Activated T-cell treated with anti-CD3 and anti-CD28 coated beads, Interleukin-2, amount 50 U/mL, for 48 hours (primary cell): ENCODE measurements at places on chromosomes 6 and 20.
A peak's percentile ranks its signal among the peaks of the same experiment; 100 is the strongest.

DNA sequence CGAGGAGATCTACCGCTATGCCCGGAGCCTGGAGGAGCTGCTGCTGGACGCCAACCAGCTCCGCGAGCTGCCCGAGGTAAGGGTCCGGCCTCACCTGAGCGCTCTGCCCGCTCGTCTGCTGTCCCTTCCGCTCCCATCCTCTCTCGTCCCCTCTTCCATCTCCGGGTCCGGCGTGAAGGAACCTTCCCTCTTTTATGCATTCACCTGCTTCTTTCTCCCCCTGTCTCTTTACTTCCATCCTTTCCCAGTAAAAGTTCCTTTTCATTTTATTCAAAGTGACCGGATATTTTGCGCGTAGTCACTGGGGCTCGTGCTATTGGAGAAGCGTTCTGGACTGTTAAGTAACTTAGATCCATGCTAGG lies 516 bp downstream of the LRRC1 start:
- no peak for DNase-seq

GRCh38 chr20:40687384-40688128 lies 1.5 kb downstream of the MAFB start:
- DNase-seq, result peak; percentile 30

GRCh38 chr6:19836799-19837510 lies at the start of gene ID4:
ID4 (plus strand) TSS chr6:19837370; CDS start chr6:19837755, 385 bp downstream.
- DNase-seq, result no peak

GRCh38 chr20:16392346-16392745 lies 180.9 kb downstream of the KIF16B start:
- DNase-seq, result no peak

GRCh38 chr6:131966443-131966842 lies 15.3 kb upstream of the CCN2 start:
- DNase-seq, result no peak

GRCh38 chr6:3625980-3626563 lies 125.4 kb downstream of the PXDC1 start:
- no peak for DNase-seq

DNA sequence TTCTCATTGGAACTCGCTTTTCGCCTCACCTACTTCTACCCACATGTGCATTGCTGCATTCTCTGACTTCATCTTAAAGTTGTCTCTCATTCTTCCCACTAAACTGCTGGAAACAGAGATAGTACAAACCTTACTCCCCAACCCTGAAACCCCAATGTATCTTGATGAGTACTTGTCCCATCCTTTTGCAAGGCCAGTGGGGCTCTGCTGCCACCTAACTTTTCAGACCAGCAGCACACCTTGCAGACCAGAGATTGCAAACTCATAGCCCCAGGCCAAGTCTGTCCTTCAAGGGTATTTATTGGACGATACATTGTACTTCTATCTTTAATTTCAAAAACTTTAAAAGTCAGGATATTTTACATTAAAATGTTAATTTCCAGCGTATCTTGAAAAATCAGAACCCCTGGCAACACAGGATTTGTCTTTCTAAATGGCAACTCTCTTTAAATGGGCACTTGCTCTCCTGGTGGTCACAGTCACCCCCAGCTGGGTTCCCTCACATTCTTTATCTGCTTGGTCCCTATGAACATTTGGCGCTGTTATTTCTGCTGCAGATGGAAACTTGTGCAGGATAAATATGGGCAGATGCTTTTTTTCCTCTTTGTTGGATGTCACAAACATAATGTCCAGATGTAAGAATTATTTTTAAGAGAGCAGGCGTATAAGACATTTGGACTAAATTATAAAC lies 83.9 kb downstream of the SOD2 start:
- peak; percentile 33 for DNase-seq

DNA sequence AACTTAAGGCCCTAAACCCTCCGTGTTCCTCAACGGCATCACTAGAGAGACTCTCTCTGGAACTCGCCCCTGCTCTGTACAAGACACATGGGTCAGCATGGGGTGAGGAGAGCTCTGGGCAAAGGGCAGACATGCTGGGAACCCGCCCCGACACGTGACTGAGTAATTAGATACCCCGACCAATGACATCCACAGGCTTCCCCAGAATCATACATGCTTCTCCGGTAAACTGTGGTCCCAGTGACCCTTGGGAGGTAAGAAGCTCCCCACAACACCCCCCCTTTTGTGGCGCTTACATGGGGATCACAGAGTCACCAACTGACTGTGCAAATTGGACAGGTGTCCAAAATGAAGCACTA lies 31.7 kb upstream of the RPS6KA2 start:
- no peak for DNase-seq

- no peak for DNase-seq
Measured at GRCh38 chr6:21357262-21357661, 236.3 kb upstream of the SOX4 start.

- DNase-seq, result no peak
Measured at GRCh38 chr6:140566781-140567277, 1192.4 kb upstream of the CITED2 start.

DNA sequence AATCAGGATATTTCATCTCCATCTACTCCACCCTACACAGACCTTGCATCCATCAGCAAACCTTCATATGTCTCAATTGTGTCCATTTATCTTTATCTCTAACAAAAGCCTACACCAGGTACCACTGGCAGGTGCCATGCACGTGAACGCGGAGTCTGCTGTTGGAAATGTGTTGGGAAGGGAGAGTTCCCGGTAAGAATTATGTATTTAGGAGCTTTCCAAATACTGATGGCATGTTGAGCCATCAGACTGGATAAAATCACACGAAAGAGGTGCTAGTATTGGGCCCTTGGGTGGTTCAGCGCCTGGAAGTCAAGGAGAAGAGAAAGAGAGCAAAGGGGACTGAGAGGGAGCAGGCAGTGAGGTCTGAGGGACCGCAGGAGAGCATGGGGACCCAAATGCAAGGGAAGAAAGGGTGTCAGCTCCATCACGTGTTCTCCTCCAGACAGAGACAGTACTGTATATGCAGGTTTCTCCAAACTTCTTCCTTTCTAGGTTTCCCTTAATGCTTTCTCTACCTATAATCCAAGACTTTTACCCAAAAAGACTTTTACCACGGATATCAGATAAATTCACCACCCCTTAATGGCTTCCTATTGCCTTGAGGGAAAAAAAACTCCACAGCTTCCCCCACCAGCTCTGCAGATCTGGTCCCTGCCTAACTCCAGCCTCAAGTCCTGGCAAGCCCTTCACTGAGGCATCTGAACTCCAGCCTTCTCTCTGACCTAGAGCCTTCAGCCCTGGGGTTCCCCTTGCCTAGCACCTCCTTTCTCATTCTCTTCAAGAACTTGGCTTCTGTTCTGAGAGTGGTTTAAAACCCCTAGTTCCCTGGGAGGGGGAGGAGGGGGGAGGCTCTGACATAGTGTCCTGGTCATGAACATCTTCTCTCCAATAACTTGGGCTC lies 4.8 kb upstream of the ZNF217 start:
- peak; percentile 26 for DNase-seq

DNA sequence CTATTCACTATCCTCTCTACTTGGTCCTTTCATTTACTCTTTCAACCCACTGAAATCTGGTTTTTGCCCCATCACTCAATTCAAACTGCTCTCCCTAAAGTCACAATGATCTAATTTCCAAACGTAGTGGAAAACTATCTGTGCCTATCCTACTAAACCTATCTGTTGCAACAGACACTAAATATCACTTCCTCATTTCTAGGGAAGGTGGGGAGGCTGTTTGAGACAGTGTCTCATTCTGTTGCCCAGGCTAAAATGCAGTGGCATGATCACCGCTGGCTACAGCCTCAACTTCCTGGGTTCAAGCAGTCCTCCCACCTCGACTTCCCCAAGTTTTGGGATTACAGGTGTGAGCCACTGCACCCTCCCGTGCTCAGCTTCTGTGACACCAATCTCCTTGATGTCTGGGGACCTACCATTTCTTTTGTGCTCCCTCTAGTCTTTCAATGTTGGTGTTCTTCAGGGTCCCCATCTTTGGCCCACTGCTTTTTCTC lies 8.8 kb downstream of the RANBP9 start:
- no peak for DNase-seq

DNA sequence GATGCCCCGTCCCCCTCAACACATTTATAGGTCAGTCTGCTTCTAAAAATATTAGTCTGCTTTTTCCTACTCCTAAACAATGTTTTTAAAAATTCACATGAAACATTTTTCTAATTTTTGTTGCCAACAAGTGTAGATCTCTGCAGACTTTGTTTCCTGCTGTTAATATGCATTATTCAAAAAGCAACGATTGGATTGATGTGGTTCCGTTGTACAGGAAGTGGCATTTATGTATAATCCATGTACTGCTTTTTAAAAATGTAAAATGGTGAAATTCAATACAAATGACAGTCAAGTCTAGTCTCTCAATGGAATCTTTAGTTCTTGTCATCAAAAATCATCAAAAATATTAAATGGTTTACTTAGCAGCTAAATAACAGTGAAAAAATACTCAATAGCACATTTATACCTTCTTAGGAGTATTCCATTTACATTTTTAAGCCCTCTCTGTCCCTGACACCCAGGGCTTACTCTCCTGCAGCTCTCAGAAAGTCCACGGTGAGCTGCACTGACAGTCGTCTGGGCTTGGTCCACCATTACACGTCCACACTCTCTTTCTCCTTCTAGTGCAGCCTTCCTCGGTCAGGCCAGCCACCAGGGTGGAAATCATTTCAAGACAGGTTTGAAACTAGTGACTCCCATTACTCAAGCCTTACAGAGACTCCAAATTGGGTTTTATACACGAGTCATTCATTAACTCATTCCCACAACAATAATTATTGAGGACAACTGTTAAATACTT lies 211.5 kb downstream of the TMEM200A start:
- DNase-seq, result no peak

DNA sequence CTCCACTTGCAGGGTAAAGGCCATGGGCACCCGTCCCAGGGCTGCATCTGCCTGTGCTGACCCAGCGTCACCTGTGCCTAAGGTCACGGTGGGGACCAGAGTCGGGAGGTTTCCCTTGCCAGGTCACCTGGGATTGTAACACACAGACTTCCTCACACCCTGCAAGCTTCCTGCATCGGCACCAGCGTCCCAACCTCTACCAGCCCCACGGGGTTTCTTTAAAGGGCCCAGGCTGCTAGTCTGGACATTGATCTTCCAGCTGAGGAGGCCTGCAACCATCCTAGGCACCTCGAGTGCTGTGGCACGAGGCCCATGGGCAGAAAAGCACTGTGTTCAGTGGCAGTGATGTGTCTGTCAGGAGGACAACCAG lies 12.6 kb downstream of the ACSS1 start:
- no peak for DNase-seq

DNA sequence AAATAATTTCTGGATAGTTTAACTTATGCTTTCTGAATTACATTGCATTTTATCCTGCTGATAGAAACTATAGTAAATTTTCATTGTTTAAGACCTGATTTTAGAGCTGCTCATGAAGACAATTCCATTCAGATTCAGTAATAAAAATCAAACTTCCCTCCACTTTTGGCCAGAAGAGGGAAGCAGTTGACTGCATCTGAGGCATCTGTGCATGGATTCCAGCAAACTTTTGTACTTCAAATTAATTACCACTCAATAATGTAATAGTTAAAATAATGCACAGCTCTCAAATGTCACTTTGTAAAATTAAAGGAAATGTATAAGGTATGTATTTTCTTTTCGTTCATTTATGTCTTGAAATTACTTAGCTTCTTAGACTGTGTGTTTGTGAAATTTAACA lies 64.2 kb upstream of the SLC35B3 start:
- no peak for DNase-seq

GRCh38 chr6:154602296-154602695 lies 91.8 kb upstream of the CNKSR3 start:
- no peak for DNase-seq

GRCh38 chr6:79526897-79527296 lies 10.3 kb downstream of the LCA5 start:
- DNase-seq, result no peak

DNA sequence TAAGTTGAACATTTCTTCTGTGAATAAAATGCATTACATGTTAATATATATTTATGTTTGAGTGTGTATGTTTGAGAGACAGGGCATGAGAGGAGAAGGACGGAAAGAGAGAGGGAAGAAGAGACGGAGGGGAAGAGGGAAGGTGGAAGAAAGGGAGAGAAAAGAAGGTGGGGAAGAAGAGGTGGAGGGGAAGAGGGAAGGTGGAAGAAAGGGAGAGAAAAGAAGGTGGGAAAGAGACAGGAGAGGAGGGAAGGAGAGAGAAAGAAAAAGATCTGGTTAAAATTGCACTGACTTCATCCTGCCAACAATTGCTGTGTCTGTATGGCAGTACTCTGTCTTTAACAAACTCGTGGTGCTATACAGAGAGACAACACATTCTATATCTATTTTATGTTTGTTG lies 29.0 kb downstream of the FAM83B start:
- no peak for DNase-seq

DNA sequence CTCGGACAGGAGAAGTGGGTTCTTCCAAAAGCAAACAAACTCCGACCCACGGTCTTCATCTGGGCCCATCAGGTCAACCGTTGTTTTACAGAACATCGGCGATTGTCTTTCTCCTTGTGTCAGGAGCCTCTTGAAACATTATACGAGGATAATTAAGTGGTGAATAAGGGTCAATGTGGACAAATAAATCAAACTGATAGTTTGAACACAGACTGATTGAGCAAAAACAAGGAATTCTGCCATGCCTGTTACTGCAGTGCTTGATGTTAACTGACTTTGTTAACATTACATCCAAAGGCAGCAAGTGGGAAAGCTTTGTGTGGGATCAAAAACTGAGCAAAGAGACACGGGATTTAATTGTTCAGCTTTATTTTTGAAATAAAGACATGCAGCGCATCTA lies 101.1 kb upstream of the IFNGR1 start:
- DNase-seq, result no peak

- DNase-seq, result no peak
Measured at GRCh38 chr20:62965363-62965771, 12.9 kb downstream of the SLC17A9 start.

DNA sequence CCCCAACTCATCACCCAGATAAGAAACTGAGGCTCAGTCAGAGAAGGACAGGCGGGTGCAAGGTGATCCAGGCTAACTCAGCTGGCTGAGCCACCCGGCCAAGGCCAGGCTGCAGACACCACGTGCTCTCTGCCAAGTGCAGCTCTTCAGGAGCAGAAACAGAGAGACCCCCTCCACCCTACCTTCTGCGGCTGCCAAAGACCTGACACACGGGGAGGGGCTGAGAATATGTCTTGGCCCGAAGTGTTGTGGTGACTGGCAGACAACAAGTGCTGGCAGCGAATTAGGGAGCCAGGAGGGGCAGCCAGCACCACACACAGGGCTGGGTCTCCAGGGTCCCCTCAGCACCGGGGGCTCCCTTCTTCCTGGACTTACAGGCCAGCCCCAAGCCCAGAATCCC lies 22.5 kb downstream of the PREX1 start:
- DNase-seq, result no peak

GRCh38 chr6:113182370-113183141 lies 674.6 kb upstream of the MARCKS start:
- DNase-seq, result no peak

GRCh38 chr20:61743606-61744005 lies 322.1 kb downstream of the TAF4 start:
- no peak for DNase-seq

- peak; percentile 31 for DNase-seq
Measured at GRCh38 chr20:7285918-7286556, 518.6 kb downstream of the BMP2 start.

DNA sequence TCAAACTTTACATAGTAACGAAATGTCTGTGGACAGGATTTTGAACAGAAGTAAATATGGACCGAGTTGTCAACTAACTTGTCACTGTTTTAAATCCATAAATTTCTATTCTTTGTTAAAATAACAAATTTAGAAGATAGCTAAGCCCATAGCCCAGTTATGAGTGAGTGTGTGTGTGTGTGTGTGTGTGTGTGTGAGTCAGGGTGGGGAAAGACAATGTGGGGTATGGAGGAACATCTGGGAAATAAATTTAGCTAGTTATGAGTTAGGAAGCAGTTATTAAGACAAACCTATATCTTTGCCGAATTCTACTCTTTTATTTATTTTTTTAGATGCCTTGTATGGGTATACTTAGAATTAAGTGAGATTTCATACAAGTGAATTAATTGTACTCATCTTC lies 9.0 kb downstream of the TPBG start:
- no peak for DNase-seq
